Left hindlimb (tissue), 1 donor: ENCODE measurements at places on chromosomes 16 and 17.

DNA sequence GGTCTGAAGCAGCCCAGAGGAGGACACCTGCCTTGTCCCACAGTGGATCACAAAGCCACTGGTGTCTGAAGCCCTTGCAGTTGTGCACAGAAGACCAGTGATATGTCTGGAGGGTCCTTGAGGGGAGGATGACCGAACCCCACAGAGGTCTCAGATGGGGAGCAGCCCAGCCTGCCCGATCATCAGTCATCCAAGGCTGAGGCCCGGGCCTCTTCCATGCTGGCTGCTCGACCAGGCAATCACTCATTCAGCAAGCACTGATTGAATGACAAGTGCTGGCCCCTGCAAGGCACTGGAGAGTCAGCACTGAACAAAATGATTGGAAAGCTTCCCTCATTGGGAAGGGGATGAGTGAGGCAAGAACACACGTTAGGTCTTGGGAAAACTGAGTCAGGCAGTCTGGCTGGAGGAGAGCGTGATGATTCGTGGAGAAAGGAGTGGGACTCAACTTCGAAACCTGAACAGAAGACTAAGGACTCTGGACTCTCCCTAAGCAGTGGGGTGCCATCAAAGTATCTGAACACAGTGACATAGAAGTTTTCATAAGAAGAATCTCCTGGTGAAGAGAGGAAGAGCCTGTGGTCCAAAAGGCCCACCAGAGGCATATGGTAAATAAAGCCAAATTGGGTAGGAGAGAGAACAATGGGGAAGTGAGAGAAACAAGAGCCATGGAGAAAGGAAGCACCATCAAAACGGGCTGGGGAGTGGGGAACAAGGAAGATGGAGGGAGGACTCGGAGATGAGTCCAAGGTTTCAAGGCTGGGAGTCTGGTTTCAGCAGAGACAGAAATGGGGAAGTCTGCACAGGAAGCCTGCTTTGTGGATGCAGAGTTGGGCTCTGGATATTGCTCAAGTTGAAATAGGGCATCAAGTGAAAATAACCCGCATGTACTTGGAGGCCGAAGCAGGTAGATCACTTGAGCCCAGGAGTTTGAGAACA lies 10.2 kb downstream of the PIK3R5 start:
- DNase-seq, result no peak

GRCh38 chr16:733382-734207 lies 6.7 kb downstream of the HAGHL start:
- no peak for DNase-seq

DNA sequence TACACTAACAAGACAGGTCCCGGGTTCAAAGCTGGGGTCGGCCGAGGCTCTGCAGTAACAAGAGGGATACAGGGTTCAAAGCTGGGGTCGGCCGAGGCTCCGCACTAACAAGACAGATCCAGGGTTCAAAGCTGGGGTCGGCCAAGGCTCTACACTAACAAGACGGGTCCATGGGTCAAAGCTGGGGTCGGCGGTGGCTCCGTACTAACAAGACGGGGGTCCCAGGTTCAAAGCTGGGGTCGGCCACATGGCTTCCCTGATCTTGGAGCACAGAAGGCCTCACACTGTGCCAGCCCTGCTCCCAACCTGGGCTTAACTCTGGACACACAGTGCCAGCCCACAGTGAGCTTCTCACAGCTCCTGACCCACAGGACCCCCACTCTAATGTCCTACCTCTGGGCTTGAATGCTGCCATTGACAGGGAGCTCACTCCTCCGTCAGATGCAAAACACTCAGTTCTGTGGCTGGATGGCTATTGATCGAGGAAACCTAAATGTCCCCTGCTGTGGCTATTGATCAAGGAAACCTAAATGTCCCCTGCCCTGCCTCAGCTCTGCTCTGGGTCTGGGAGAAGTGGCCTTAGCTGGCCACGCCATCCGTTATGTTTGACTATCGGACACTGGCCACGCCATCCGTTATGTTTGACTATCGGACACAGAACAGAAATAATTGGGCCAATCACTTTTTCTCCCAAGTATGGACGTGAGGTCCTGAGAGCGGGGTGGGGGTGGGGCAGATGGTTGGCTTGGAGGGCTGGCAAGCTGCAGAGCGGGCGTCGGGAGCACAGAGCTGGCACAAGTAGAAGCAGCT lies 54.6 kb upstream of the DOC2B start:
- DNase-seq, result peak; percentile 9

- no peak for DNase-seq
Observed at GRCh38 chr17:81491761-81492160, 20.8 kb downstream of the ACTG1 start.

DNA sequence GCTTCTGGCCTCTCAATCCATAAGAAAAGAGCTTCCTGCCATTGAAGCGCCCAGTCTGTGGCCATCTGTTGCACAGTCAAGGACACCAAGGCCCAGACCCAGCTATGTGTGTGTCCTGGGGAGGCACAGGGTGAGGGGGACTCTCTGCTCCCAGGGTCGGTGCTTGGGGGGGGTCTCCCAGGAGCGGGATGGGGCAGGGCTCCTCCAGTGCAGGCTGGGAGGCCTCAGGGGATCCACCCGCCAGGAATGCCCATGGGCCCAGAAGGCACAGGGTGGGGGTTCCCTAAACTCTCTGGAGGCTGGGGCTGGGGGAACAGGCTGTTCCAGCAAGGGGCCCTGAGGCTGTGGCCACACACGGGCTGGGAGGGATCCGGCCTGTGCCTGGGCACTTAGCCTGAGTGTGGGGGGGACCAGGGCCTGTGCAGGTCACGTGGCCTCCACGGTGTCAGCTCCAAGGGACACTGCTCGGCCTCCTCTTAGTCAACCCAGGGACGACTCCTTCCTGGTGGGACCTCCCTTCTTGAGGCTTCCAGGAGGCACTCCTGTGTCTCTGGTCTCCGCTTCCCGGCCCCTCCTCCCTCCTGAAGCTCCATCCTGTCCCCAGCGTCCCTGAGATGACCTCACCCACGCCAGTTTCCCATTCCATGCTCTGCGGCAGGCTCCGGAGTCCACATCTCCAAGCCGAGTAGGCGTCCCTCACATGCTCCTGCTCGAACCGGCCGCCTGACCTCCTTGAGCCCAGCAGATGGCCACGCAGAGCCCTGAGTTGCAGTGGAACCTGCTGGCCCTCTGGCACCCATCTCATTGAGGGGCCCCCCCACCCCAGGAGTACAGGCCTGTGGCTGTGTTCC lies 23.1 kb upstream of the BAHCC1 start:
- DNase-seq, result peak; percentile 68

GRCh38 chr16:995087-995486 lies 13.5 kb downstream of the SOX8 start:
- no peak for DNase-seq
